GOT3 (cell line): ENCODE measurements at places on chromosomes 1 and 21.

GRCh38 chr21:46002841-46003574 lies 21.4 kb downstream of the COL6A1 start:
- no peak for DNase-seq

DNA sequence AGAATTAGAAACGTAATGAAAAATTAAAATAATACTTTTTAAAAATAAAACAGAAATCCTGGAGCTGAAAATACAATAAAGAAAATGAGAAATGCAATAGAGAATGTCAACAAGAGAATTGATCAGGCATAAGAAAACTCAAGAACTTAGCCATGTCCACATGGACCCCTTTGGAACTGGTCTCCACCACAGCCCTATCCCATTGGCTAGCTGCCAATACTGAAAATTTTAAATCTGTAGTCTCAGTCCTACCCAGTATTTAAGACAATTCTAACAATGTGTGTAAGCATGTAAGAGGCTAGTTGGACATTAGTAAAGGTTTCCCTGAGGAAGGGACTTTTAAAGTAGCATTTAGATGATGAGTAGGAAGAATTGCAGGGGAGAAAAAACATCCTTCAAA lies 25.8 kb upstream of the RRP15 start:
- no peak for DNase-seq

DNA sequence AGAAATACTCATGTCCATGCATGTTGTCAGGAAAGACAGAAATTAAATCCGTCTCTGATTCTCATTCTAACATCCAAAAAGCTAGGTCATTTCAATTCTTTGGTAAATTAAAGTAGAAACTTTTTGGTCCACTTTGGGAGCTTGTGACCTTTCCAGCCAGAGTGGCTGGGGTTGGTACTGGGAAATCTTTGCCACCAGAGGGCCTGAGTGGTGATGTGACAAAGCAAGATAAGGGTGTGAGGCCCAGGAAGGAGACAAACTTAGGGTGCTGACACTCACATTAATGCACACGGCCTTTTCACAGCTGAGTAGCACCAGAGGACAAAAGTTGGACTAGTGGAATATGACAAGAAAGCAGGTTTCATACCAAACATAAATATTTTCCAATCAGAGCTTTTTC lies 144.3 kb downstream of the DNM3 start:
- no peak for DNase-seq

DNA sequence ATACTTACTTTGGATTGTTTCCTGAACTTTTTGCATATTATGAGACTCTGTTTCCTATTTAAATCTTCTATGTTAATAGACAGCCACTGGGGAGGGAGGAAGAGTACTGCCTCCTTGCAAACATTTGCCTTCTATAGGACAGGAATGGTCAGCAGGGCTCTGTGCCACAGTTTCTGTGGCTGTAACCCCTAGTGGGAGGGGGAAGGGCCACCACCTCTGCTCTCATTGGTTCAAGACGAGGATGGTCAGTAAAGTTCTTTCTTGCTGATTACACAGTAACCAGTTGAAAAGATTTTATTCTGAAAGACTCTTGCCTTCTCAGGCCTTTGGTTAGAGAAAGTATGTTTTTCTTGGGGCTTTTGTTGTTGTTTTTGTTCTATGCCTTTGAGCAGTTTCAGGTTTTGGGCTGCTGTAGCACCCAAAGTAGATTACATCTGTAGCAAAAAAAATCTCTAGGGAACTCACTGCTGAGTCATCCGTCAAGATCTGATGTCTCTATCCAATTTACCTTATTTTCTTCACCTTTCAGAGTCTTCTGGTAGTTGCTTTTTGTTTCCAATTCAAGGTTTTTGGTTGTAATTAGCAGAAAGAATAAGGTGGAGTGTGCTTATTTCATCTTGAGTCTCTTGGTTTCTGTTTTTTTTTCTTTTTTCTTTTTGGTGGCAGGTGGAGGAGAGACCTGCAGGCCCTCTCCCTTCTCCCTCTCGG lies 23.1 kb downstream of the SLC35A3 start:
- DNase-seq = no peak

- no peak for DNase-seq
Measured at GRCh38 chr1:86356247-86356646, 39.9 kb downstream of the ODF2L start.

DNA sequence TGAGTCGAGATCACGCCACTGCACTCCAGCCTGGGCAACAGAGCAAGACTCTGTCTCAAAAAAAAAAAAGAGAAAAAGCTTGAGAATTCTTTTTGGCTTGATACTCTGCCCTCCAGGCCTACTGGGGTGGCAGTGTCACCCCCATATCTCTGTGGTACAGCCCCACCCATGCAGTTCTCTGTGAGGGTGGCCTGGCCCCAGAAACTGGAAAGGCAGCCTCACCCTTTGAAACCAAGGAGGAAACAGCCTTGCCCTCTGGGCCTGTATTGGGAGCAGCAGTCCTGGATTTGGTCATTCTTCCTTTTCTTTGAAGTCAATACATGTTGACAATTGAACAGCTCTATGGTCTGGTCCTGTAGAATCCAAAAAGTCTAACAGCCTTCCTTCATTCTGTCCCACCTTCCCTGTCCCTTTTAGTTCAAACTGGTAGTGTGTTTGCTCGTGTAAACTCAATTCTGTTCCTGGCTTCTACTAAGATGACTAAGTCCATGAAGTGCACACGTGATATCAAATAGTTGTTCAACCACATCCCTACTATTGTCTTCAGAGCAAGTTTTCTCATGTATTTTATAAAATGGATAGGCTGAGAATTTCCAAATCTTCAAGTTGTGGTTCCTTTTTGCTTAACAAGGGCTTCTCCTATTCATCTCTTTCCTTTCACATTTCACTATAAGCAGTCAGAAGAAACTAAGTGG lies 13.2 kb downstream of the ST7L start:
- DNase-seq = no peak

GRCh38 chr1:109252893-109253802 lies 3.8 kb downstream of the CELSR2 start:
- no peak for DNase-seq

DNA sequence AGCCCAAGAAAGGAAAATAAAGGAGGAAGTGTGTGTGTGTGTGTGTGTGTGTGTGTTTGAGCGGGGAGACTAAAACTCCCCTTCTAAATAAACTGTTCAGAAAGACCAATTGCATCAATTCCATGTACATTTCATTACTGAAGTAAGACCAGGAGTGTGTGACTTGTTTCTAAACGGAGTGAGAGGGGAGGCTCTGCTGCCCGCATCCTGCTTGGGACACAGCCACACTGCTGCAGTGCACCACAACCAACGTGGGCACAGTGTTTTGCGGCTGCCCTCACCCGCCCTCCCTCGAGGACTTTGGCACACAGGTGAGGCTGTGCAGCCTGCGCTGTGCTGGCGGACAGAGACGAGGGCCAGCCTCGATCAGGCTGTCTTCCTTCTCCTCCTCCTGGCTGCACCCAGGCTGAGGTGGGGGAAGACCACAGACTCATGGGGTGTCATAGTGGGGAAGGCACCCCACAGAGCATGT lies 31.0 kb upstream of the H6PD start:
- no peak for DNase-seq

DNA sequence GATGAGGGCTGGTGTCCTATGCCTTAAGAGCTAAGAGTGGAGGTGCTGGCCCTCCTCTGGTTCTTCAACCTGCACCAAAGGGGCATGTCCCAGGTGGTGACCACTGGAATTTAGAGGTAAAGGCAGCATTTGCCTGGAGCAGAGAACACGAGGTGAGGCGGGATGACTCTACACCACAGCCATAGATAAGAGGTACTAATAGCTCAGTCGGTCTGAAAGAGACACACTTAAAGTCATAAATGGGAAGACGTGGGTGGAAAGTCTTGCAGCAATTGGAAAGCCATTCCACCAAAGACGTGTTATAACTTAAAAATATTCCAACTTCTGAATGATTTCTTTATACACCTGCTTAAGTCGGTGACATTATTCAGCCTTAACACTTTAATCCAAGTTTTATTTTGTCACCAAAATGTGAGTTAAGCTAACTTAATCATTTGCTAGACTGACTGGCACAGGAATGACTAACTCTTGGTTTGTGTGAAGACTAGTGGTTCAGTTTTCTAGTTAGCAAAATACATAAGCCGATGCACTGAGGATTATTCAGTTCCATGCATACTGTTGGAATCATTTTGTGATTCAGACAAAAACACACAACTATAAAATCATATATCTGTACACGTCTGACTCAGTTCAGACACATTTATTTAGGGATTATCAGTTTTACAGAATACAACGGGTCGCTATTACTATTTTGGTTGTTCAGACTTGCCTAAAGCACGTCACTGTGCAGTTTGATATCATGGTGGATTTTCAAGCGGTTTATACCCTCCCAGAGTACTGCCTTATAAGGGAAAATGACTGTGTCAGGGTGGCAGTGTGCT lies 4.6 kb upstream of the ETS2 start:
- no peak for DNase-seq

DNA sequence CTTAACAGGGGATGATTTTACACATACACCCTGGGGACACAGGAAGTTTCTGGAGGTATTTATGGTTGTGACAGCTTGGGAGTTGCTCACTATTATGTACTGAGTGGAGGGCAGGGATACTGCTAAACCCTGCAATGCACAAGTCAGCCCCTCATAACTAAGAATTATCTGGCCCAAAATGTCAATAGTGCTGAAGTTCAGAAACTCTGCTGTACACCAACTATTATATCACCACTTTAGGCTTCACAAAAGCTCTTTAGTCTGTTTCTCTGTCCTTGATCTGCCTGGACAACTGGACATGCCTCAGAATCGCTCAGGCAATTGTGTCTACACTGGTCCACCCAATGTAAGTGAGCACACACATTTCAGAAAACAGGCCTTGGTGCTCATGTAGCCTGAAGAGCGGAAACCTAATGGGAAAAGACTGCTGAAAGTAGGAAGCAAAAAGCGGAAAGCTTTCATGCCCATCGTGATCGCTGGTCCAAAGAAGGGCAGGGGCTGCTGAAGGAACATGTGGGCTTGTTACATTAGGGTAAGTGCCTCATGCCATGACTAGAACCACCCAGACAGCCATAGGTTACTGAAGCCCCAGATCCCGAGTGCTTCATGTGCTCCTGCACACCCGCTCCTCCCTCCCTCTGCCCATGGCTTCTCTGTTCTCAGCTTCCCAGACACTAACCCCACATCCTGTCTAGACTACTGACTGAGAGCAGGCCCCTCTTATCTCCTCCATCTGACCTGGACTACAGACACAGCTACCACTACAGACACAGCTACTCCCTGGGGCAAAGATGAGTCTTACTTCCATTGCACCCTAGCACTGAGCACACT lies 73.5 kb downstream of the LRIG2 start:
- no peak for DNase-seq

DNA sequence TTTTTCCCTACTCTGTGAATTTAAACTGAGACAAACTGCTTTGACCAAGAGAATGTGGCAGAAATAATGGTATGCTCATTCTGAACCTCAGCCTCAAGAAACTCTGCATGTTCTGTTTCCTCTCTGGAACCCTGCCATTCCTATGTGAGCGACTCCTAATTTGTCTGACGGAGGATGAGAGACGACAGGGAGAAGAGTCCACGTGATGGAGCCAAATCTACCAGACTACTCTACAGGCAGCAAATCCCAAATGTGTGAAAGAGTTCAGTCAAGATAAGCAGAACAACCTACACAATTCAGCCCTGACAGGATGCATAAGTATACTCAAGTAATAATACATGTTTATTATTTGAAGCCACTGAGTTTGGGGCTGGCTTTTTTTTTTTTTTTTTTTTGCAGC lies 153.5 kb downstream of the DPYD start:
- no peak for DNase-seq

- DNase-seq = no peak
Measured at GRCh38 chr1:221315330-221315729, 426.6 kb downstream of the DUSP10 start.

DNA sequence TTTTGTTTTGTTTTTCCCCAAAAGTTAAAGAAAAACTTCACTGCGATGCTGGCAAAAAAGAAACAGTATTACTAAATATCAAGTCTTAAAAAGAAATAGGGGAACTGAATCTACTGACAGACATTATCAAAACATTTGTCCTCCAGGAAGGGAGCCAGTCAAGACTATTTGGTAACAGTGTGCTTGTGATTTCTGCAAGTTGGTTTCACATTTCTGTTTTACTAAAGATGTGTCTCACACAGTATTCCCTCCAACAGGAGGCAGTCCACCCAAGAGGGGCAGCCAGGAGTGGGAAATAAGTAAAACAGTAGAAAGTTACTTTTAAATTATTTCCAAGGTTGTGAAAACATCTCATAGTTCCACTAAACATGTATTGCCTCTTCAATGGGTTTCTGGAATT lies 74.4 kb upstream of the SDC3 start:
- no peak for DNase-seq

- no peak for DNase-seq
Measured at GRCh38 chr1:51330331-51331201, at the start of gene TTC39A. Gene TTC39A (minus strand): TSS chr1:51330562. CDS start chr1:51330477, 85 bp downstream.

DNA sequence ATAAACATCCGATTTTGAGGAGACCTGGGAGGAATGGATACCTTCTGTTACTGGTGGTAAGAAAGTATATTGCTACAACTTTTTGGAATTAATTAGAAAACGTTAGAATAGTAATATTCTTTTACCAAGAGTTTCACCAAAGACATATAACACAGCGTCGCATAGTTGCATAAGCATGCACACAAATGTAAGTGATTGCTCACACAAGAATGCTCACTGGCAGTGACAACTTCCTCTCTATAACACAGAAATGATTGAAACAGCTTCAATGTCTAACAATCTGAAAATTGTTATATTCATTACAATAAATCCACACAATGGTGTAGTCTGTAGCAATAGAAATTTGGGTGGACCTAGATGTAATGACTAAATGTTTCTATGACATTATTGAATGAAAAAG lies 998.6 kb downstream of the TTLL7 start:
- DNase-seq = no peak

- no peak for DNase-seq
Measured at GRCh38 chr1:234111458-234112142, 207.1 kb downstream of the SLC35F3 start.

GRCh38 chr1:239802275-239802674 lies 289.4 kb upstream of the FMN2 start:
- DNase-seq = no peak

GRCh38 chr1:31782421-31783410 lies 18.6 kb upstream of the ADGRB2 start:
- no peak for DNase-seq

DNA sequence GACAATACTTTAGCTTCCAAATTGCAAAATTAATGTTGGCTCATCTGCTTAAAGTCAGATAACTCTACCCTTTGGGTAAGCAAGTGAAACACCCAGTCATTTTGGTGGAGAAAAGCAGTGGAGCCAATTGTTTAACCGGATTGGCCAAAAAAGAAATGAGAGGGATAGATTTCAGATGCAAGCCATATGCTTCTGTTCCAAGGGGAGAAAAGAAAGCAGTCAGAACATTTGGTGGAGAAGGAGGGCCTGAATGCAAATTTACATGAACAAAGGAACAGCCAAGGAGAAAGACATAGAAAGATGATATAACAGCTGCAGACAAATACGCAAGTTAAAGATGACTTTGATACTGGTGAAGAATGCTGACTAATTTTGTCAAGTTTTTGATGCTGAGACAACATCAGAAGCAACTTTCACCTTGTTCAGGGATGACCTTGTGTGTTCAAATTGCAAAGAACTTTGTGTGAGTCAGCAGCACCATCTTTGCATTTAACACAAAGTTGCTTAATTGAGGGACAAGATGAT lies 173.1 kb downstream of the TGFB2 start:
- DNase-seq = no peak
